DMS153 (cell line): ENCODE measurements at places on chromosomes 6 and 20.

GRCh38 chr6:162217058-162217457 lies 510.5 kb downstream of the PRKN start:
- DNase-seq, result no peak

DNA sequence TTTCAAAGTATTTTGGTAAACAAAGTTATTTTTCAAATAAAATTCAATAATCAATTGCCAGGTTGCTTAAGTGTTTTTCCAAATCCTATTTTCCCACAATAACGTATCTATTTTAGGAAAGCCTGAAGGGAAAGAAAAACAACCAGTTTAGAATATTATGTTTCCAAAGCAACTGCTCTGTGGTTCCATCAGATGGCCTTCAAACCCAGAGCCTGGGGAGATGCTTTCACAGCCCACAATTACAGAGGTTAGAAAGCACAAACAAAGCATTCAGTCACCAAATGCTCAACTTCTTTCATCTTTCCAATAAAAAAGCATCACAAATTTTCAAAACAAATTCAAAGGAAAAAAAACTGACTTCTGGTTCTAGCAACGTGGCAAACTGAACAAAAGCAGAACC lies 66.0 kb downstream of the ELOVL5 start:
- DNase-seq, result no peak

DNA sequence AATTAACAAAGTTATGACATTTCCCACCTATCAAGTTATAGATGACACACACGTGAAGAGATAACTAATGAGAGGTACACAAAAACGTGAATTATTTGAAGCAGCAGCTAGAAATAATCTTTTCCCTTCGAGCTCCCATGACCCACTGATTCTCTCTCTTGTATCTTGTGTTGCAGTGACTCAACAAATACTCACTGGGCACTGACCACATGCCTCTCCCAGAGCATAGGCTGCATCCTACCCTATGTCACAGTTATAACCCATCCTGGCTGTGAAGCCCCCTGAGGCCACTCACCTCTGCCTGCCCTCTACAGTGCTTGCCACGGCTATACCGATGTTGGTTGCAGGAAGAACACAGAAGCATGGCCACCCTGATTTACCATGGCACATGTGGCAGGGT lies 91.8 kb downstream of the INSM1 start:
- no peak for DNase-seq

DNA sequence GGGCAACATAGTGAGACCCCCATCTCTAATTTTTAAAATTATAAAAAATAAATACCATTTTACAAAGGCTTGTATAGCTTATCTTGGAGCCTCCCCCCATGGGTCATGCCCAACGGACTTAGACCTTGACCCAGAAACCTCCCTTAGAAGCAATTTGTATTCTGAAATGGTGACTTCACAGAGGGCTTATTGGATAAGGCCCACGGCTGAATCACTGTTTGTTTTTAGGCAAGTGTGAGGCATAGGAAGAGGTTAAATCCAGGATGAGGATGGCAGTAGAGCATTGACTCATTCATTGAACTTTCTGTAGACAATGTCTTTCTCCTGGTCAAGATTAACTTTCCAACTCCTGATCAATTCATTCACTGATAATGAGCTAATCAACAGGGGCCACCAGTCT lies 6.2 kb upstream of the SNAI1 start:
- DNase-seq, result no peak

DNA sequence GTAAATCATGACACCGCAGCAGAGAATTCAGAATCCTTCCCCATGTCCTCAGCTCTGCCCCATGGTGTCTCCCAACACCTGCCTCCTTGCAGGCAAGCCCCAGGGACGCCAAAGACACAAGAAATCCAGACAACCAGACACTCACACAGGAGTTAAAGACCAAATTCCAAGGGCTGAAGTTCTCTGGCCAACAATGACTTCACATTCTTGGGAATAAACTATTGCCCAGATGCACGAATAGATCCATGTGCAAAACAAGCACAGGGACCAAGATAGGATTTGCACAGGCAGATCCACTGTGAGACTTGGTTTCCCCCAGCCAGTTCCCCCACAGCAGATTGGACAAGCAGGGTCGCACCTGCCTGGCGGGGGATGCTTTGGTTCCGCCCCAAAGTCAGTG lies 246.7 kb downstream of the SOD2 start:
- DNase-seq, result no peak

DNA sequence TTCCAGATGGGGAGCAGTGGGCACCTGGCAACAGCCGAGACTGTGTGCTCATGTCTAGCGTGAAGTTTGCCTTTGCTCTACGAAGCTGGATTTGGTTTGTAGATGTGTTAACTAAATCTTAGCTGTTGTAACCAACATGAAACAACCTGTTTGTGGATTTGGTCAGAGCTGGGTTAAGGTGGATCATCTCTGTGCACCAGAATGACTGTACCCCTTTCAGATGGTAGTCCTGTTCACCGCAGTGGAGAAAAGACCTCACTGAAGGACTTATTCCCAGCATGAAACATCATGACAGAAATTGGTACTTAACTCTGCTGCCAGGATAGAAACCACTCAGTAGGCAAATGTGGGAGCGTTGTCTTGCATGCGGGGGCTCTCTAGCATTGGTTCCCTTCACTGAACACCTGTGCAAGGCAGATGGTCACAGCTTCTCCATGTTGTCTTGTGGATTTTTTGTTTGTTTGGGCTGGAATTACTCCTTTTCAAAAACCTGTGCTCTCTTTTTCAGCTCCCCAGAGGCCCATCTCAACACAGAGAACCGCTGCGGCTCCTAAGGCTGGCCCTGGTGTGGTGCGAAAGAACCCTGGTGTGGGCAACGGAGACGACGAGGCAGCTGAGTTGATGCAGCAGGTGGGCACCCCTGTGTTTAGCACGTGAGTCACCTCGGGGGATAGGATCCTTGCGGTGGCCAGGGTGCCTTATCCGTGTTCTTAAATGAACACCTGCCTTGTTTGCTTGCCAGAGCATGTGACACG lies 19.3 kb upstream of the EFCAB8 start:
- no peak for DNase-seq

- no peak for DNase-seq
Measured at GRCh38 chr6:119610754-119611153, 261.2 kb upstream of the MAN1A1 start.

DNA sequence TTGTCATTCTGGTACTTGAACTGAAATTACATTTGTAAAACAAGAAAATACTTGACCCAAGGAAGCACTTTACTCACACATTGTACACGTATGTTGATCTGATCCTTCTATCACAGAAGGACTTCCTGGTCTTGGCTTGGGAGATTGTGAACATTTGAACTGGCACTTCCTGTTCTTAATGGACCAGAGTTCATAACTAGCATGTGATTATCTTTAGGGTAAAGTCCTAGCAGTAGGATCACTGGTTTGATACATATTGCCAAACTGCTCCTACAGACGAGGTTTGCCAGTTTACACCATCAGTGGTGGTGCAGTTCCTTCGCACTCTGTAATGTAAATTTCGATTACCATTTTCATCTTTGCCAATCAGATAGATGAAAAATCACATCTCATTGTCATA lies 12.7 kb downstream of the HECA start:
- DNase-seq, result peak; percentile 26

DNA sequence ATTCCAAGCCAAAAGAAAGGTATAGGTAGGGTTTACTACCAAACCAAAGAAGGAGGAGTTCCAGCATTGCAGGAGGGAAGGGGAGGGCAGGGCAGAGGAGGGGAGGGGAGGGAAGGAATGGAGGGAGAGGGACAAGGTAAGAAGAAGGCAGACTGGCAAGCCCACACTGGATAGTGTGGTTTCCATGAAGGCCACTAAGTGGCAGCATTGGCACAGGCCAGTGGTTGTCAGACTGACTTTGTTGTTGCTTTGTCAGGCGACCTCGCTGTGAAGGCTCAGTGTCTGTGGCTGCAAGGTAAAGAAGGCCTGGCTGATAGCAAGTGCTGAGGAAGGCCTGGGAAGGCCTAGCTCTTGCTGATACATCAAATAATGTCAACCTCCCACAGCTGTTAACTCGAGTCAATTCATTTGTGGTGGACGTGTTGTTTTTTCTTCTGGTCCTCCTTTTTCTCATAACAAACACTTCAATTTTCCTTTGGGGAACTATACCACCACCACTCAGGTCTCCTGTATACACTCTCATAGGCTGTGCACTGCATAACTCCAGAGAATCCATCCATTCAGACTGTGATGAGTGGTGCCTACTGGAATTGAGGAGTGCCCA lies 7.7 kb upstream of the ZNF334 start:
- peak; percentile 29 for DNase-seq

GRCh38 chr20:62543470-62544302 lies 67.9 kb upstream of the GATA5 start:
- DNase-seq, result no peak

GRCh38 chr6:84687431-84687830 lies 77.0 kb downstream of the TBX18 start:
- DNase-seq, result no peak

- no peak for DNase-seq
Measured at GRCh38 chr20:61426352-61426751, 174.3 kb downstream of the CDH4 start.

DNA sequence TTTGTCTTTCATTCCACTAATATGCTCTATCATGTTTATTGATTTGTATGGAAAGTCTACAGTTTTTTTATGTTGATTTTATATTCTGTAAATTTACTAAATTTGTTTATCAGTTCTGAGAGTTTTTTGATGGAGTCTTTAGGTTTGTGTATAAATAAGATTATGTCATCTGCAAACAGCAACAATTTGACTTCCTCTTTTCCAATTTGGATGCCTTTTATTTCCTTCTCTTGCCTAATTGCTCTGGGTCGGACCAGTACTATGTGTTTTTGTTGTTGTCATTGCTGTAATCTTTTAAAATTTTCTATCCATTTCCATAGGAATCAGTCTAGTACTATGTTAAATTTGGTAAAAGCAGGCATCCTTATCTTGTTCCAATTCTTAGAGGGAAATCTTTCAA lies 31.5 kb upstream of the POLR1H start:
- DNase-seq, result no peak

GRCh38 chr20:63089051-63089907 lies 82.5 kb upstream of the BHLHE23 start:
- peak; percentile 29 for DNase-seq

DNA sequence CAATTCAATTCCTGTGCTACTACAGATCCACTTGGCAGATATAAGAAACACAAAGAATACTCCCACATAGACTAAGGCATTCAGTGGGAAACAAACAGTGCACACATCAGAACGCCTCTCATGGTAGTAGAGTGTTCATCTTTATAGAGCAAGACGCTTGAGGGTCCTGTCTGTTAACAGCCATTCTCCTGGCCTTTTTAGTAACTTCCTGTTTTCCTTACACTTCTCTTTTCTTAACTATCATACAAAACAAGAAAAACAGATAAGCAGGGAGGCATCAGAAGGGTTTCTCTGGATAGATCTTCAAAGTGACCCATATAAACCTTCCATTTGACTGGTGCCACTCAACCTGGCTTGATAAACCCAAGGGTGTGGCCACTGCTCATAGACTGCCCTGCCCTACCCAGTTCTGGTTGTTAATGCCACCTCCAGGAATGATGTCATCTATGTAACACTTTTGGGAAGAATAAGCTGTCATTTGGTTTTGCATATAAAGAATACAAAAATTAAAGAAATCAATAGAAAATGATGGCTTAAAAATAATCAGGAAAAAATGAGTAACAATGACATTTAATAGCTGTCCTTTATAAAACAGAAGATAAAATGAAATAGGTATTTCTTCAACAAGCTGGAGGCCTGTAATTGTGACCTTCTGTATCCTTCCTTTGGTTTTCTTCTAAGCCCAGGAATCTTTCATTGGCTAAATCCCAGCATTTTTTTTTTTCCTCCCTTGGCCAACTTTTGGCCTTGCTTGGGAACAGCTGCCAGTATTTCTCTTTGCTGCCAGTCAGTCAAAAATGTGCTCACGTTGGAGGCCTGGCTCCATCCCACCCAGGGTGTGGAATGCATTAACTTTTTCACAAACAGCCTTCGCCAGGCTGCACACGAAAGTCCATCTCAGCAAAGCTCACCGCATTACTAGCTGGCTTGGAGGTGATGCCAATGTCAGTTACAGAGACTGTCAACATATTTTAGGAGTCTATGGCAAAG lies 103.5 kb downstream of the GJA10 start:
- no peak for DNase-seq

DNA sequence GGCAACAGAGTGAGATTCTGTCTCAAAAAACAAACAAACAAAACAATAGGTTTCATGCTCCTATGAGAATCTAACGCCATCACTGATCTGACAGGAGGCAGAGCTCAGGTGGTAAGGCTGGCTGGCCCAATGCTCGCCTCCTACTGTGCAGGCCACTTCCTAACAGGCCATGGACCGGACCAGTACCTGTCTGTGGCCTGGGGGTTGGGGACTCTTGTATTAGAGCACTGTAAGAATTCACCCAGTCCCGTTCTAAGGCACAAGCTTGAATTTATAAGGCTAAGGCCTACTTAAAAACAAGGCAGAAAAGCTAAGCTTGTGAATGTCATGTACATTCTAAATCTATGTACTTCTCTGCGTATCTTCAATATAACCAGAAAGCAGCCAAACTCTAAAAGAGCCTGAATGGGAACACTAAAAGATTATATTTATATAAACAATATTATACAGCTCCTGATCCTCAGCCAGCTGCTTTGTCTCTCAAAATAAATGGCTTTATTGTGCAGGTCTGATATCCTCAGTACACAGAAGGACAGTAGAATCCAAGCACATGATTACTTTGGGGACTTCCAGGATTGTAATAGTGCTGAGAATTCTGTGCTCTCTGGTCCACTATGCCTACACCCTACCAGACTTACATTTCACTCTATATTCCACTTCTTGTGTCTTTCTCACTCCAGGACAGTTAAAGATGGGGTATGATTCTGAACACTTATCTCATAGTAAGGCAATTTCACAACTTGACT lies 64.5 kb upstream of the DST start:
- no peak for DNase-seq

GRCh38 chr20:14208956-14209355 lies 128.5 kb downstream of the FLRT3 start:
- DNase-seq, result no peak

- peak; percentile 66 for DNase-seq
Measured at GRCh38 chr6:26322645-26323482, 42.1 kb upstream of the BTN3A2 start.

GRCh38 chr20:50992733-50993457 lies 30.0 kb downstream of the KCNG1 start:
- DNase-seq, result peak; percentile 31

DNA sequence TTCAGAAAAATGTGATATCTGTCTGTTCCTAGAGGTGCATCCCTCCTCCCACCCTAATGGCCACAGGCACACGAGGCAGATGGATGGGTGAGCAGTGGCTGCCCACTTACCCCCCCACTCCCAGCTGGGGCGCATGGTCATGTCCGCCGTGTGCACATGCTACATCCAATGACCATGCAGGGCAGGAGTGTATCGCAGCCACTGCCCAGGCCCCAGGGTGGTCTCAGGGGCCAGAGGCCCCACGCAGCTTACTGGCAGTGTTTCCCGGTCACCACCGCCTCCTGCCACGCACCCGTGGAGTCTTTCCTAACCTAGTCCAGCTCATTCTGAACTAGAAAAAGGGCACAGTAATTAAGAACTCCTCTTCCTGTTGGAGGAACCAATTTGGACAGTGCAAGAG lies 11.7 kb upstream of the HTR1B start:
- DNase-seq, result no peak

- no peak for DNase-seq
Measured at GRCh38 chr6:107717781-107718180, 106.3 kb downstream of the SCML4 start.
